ENCODE measurements at places on chromosomes 12 and 14.

GRCh38 chr12:33967760-33968159 lies 54.5 kb upstream of the ALG10 start:
- no peak for DNase-seq
- H3K4me3 ChIP-seq = no peak overlapping the region
- H3K27ac ChIP-seq = no peak overlapping the region
- H3K4me1 ChIP-seq = no peaks in the 10 kb centered on the region

DNA sequence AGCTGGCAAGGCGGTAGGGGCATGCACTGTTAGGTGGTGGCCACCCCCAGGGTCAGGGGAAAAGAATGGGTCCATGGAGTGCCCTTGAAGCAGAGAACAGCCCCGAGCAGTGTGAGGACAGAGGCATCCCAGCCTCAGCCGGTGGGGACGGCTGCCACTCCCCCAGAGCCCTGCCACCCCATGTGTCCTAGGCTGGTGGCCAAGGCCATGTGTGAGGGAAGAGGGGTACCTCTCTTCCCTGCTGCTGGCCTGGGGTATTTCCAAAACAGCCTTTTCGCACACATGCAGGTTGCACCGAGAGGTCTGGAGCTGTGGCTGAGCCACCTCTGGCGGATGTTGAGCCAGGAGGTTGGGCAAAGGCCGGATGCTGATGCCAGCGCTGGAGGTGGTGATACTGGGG lies 19.9 kb downstream of the RFLNA start:
- H3K27me3 ChIP-seq = no peaks in the 10 kb centered on the region
- H3K36me3 ChIP-seq = peaks cover 25% of the 10 kb centered on the region
- H3K4me1 ChIP-seq = no peaks in the 10 kb centered on the region
- no peak for DNase-seq
- no peak overlapping the region for H3K4me3 ChIP-seq

- no peak overlapping the region for H3K4me3 ChIP-seq
- no peaks in the 10 kb centered on the region for H3K36me3 ChIP-seq
- H3K4me1 ChIP-seq = peaks cover 9% of the 10 kb centered on the region
- H3K27ac ChIP-seq = no peak overlapping the region
These were observed 183.3 kb downstream of the RBM19 start for GRCh38 chr12:113782873-113783272.

DNA sequence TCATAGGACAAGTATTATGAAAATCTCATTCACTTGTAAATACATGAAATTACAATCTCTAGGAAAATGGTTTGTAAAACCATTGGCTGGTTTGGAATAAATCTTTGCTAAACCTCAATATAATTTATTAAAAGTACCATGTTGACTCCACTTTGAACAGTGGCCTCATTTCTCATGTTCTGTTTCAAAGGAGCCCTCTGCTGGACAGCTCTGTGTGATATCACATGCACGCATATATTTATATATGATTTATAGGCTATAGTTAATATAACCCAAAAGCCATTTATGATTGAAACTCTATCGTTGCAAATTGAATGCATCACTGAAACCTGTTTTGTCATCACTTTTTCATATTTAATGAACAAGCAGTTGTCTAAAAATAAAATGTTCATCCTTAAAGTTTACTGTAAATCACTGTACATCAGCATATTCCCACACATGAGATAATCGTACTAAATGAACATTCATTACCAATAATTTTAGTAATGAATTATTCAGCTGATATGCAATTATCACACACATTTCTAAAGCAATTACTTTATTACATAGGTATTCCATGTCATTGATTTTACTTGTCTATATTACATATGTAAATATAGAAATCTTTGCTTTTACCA lies 493.8 kb downstream of the NPAS3 start:
- no peak overlapping the region for H3K27ac ChIP-seq
- no peak overlapping the region for H3K4me3 ChIP-seq
- no peaks in the 10 kb centered on the region for H3K27me3 ChIP-seq
- peaks cover 2% of the 10 kb centered on the region for H3K4me1 ChIP-seq
- H3K36me3 ChIP-seq = no peaks in the 10 kb centered on the region
- DNase-seq = no peak

DNA sequence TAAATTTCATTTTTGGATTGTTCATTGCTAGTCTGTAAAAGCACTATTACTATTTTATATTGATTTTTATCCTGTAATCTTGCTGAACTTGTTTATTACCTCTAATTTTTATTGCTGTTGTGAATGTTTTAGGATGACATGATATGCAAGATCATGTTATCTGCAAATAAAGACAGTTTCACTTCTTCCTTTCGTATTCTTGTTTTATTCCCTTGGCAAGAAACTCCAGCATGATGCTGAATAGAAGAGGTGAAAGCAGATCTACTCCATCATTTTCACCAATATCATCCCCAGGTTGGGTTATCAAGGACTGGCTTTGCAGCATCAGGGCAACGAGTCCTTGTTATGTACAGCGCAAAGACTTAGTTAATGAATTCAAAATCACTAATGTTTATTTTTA lies 2.7 kb upstream of the CLECL1 start:
- H3K27ac ChIP-seq = no peak overlapping the region
- H3K36me3 ChIP-seq = no peaks in the 10 kb centered on the region
- DNase-seq = no peak
- peaks cover 13% of the 10 kb centered on the region for H3K4me1 ChIP-seq

GRCh38 chr14:101028971-101029667 lies 125.6 kb upstream of the RTL1 start:
- H3K36me3 ChIP-seq = no peaks in the 10 kb centered on the region
- H3K27ac ChIP-seq = no peak overlapping the region
- H3K27me3 ChIP-seq = peaks cover 3% of the 10 kb centered on the region
- no peak overlapping the region for H3K4me3 ChIP-seq
